ENCODE measurements at places on chromosomes 5 and 9. TPM values are rescaled to one million over a fixed set of nuclear protein-coding genes. Genes with fewer than 3 reads are reported as not detected.

ABO gene
- 1.4 TPM for total RNA-seq

FCN2 gene
- total RNA-seq, result 0.29 TPM

FBLL1 gene
- 0.36 TPM for total RNA-seq

GDA gene
- total RNA-seq, result 2.0 TPM
